ENCODE measurements at places on chromosomes 6 and 20. TPM values are rescaled to one million over a fixed set of nuclear protein-coding genes. Genes with fewer than 3 reads are reported as not detected.

Gene GUCA1A
- polyA plus RNA-seq = not detected

Gene VSTM2L
- not detected for polyA plus RNA-seq

GRCh38 chr6:7145585-7145884, 37.8 kb downstream of the RREB1 start:
- DNase-seq = no peak

DNA sequence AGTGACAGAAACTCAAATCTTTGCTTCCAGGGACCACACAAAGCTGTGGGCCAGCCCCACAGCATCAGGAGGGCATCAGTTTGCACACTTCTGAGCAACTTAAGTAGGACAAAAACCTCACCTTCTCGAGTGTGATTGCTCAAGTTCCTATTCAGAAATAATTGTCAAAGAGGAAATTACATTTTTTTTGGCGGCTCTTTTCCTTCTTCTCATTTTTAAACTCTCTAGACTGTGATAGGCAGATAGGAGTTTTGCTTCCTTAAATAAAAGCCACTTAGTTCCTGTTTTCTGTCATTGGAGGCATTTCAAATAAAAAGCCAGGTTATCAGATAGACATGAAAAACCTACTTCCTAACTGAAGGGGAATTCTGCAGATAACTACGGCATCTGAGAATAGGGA, 11.2 kb upstream of the TAGAP start:
- peak; percentile 89 for DNase-seq

- peak; percentile 93 for DNase-seq
Observed at GRCh38 chr20:48723308-48724264, 104.2 kb downstream of the PREX1 start.

DNA sequence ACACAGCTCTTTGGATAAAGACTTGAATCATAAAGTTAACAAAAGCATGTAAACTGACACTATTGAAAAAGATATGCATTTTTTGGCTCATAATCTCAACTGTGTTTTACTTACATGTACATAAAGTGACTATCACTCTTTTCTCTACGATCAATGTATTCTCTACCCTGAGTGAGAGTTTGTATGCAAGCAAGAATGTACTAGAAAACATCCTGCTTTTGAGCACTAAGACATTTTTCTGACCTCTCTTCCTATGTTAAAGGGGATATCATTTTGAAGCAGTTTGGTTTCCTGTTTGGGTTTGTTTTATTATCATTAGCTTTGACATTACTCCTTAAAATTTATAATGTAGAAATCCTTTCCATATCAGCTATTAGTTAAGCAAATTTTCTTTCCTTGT, 910.8 kb downstream of the C6orf118 start:
- no peak for DNase-seq

Gene DAAM2
- polyA plus RNA-seq = not detected

GRCh38 chr20:16551607-16552006, 21.6 kb downstream of the KIF16B start:
- no peak for DNase-seq

Data from CD14-positive monocyte (primary cell).